NCI-H187 (cell line): ENCODE measurements at places on chromosomes 6 and 20.
A peak's percentile ranks its signal among the peaks of the same experiment; 100 is the strongest.

DNA sequence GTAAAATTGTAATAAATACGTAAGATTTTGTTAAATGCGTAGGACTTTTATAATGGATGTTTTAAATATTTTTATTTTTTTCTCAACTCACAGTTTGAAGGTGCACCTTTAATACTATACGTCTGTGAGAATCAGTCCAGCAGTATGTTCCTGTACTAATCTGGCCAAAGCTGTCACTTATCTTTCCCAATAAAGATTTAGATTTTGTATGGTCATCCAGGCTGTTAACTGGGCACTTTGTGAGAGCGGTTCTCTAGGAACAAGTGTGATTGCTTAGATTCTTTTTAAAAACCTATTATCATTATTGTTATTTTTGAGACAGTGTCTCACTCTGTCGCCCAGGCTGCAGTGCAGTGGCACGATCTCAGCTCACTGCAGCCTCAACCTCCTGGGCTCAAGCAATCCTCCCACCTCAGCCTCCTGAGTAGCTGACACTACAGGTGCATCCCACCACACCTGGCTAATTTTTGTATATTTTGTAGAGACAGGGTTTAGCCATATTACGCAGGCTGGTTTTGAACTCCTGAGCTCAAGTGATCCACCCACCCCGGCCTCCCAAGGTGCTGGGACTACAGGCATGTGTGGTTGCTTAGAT, 1.7 kb downstream of the DCBLD1 start:
- no peak for DNase-seq

DNA sequence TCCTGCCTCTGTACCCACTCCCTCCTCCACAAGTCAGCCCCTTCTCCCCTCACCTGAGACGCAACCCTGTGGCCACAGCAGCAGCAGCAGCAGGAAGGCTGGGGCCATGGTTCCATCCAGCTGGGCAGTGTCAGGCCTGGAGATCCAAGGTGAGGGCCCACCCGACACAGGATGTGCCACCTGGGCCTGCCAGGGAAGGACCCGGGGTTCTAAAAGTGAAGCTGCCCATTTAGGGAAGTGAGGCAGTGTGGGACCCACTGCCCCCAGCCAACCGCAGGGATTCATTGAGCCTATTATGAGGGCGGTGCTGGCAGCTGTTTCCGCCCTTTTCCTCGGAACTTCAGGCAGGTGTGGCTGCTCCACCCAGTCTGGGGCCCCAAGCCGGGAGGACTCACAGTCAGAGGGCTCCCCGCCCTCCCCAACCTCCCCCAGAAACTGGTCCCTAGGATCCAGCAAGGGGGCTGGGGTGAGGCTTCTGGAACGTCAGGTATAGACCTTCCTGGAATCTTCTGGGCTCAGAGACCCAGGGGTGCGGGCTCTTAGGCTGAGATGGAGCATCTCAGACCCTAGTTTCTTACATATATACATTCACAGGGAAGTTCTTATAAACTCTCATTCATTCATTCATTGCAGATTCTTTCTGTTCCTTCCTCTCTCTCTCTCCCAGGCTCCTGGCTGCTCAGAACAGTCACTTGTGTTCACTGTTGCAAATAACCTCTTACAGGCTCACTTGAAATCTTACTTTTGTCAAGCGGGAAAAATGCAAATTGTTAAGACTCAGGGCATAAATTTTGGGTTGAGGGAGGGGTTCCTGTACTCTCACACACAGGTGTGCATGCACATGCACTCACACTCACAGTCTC, at the start of gene TREML2:
Gene TREML2, minus strand, starts transcription at position 249 of the 863 bp plus-strand sequence. Its CDS starts 141 bp downstream, at position 108.
- no peak for DNase-seq

DNA sequence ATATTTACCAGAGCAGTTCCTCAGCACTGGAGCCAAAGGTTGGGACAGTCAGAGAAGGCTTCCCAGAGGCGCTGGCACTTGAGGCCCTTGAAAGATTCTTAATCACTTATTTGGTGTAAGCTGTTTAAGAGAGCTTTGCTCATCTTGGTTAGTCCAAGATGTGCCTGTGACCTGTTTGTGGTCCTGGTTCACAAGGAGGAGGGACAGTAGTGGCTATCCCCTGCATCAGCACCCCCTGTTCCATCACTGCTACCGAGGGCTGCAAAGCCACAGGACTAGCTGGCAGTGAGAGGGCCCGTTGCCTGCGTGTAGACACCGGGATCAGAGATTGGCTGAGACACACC, 35.7 kb downstream of the VEGFA start:
- DNase-seq: no peak

DNA sequence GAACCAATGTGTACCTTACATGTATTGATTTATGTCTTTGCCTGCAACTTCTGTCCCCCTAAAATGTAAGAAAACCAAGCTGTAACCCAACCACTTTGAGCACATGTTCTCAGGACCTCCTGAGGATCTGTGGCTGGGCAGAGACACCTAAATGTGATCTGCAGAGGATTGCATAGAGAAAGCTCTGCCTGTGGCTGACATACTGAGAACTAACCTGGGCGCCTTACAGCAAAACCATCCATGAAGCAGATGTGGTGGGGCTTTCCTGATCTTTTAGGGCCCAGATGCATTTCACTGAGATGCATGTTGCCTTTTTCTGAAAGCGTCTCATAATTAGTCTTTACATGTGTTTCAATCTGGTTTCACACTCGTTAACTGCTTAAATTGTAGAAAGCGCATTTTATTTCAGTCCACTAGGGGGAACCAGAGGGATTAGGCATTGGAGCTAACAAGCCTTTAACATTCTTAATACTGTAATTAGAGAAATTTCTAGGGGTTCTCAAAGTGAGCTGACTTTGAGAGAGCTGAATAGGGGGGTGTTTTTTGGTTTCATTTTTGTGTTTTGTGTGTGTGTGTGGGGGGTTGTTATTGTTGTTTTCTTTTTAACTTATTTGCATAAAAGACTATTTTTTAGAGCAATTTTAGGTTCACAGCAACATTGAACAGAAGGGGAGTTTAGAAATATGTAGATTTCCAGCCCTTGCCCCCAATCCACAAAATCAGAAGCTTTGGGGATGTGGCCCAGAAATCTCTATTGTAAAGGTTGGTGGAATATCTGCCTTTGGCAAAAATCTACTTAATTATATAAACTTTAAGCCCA, 50.9 kb upstream of the FAM184A start:
- peak; percentile 33 for DNase-seq

DNA sequence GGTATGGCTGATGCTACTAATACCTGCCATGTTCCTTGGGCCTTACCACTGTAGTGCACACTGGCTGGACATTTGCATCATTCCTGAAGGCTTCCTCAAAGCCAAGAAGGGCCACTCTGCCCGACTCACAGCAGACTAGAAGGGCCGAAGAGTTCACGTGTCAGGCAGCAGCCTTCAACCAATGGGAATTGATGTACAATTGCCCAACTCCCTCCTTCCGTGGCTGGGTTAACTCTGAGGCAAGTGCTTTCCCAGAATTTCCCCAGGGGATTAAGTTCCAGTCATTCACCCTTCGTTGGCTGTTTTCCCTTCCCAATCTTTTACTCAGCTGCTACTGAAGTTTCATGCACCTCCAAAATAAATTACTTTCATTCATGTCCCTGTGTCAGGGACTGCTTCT, 29.8 kb downstream of the PSMB9 start:
- DNase-seq: no peak

GRCh38 chr6:158554611-158555361, 5.1 kb upstream of the TMEM181 start:
- DNase-seq: no peak

DNA sequence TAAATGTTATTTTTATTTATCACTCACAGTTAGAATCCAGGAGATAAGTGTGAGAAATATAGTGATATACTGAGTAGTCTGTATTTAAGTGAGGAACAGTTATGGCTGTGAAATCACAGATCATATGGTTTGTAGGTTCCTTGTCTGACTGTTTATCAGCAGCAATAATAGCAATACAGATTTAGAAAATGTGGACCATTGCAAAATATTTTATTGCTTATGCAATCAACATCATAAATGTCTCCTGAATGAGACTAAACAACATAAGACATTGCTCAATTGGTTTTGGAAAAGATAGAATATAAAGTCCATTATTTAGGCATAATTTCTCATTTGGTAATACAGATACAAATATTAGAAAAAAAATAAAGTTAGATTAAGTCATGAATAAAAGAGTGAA, 43.7 kb downstream of the CCDC170 start:
- DNase-seq: no peak

GRCh38 chr6:128508588-128509296, 11.7 kb downstream of the PTPRK start:
- DNase-seq: no peak

GRCh38 chr6:104973404-104973803, 16.5 kb downstream of the LIN28B start:
- no peak for DNase-seq

GRCh38 chr6:47919875-47920274, 138.0 kb downstream of the OPN5 start:
- DNase-seq: no peak

DNA sequence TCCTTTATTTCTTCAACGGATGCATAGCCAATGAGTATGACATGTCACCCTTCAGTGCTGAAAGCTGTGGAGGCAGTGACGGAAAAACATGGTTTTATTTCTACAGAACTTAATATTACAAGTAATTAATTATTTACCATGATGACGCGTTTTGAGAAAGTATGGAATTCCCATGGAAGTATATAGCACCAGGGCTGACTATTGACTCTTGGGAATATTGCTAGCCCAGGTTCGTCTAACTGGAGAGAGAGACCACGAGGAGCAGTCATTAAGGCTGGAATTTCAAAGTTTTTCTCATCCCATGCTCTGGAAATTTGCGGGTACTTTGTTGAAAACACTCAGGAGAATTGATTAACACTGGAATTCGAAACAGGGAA, 155.2 kb upstream of the PRSS16 start:
- DNase-seq: no peak

DNA sequence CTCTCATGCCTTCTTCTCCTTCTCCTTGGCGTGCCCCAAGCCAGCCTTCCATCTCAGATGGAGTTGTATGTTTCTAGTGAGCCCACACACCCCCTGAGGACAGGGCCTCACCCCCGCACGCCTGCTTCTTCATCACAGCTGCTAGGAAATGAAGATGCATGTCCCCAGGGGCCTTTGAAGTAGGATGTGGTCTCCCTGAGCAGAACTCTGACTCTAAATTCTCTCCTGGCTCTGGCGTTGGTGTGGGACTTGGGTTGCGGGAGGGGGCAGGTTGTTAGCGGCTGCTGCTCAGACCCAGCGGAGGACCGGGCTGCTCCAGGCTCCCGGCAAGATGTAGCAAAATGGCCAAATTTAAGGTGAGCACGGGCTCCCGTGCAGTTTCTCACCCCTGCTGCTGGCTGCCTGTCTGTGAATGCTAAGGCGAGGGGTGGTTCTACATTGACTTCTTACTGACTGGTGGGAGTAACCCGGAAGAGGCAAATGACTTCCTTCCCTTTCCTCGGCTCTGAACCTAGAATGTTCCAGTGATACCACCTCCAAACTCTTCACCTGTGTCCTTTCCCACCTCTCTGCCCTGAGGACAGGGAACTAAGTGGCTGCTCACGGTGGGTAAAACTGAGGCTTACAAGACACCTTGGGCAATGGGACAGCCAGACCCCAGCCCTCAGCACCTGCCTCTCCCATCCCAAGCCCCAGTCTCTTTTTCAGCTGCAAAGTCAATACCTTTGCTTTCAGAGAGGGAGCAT, 8.8 kb downstream of the SYNJ2 start:
- DNase-seq: no peak

DNA sequence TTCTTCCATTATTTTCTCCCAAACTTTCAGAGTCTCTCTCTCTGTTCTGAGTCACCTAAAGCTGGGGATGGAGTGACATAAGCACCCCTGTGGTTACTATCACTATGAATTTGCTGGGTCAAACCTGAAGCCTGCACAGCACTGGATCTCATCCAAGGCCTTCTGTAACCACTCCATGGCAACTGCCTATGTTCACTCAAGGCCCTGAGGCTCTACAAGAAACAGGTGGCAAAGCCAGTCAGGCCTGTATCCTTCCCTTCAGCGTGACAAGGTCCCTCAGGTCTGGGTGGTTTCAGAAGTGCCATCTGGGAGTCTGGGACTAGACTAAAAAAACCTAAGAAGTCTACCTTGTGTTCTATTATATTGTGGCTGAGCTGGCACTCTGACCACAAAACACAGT, 1278.8 kb upstream of the EYS start:
- DNase-seq: no peak

GRCh38 chr6:161802231-161802630, 528.4 kb upstream of the AGPAT4 start:
- DNase-seq: no peak

DNA sequence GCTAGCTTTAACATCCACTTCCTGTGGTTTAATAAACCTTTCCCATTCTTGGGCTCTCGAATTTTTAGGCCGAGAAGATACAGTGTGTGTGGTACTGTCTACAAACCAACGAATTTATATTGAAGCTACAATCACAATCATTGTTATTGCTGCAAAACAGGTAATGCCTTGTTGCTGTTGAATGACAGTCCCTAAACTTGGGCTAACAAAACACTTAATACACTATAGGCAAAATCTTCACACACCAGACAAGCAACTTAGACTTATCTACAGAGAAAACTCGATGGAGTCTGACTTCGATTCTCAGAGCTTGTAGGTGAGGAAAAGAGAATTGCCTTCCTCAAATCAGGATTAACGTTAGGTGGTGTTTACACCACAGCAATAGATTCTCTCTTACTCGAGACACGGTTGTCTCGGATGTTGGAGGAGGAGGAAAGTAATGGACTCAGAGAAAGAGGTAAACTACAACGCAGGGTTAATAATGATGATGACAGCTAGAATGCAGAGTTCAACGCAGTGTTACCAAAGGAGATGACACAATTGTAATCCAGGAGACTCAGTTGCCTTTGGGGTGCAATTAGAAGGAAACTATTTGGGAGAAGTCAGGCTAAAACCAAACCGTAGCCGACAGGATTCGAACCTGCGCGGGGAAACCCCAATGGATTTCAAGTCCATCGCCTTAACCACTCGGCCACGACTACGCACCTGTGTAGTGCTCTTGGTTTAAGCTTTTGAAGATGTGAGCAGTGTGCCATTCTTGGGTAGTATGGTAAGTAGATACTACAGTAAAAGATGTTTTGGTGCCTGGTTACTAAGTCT, 32.5 kb upstream of the ZNF184 start:
- DNase-seq: peak; percentile 27

- no peak for DNase-seq
These were observed 142.1 kb upstream of the TBX18 start for GRCh38 chr6:84906514-84906913.

DNA sequence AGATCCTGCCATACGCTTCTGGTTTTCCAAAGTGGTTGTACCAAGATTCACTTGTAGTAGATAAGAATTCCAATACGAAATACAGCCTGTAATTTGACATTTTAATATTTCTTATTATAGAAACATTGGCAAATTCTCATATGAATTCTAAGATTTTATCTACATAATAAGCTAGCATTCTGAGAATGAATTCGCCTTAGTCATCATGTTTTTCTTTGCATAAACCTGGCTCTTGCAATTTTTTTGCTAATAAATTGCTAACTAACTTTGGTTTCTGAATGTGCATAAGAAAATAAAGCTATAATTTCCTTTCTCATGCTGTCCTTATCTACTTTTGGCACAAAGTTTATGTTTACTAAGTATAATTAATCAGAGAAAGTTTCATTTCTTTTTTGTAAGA, 673.0 kb downstream of the PTPRT start:
- no peak for DNase-seq
